Mesenteric fat pad (tissue), 1 donor: ENCODE measurements at places on chromosomes 2 and 18.

DNA sequence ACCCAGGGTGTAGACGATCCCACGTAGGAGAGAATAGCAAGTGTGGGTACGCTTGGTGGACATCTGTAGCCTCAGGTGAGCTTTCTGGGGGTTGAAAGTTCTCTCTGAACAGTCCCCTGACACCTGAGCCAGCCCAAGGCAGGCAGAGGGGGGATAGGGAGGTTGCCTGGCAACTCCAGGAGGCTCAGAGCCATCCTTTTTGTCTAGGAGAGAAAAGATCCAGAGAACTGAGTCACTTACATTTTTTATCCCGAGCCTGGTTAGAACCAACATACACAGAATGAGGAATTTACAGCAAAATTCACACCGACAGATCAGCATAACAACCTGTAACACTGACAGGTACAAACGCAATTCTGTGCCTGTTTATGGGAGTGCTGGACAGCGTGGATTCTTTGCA, 113.2 kb downstream of the SH3BP4 start:
- DNase-seq = peak; percentile 30

DNA sequence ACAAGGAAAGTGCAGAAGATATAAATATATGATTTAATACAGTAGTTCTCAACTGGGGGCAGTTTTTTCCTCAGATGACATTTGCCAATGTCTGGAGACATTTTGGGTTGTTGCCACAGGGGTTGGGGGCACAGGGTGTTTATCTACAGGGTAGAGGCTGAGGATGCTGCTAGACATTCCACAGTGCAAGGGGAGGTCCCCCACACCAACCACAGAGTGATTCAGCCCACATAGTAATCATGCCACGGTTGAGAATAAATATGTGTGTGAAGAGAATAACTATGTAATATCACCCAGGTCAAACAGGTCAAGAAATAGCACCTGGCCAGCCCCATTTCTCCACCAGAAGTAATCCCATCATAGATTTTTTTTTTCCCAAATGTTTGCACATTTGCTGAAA, 17.9 kb downstream of the DYSF start:
- DNase-seq = no peak

- no peak for DNase-seq
These were observed 9.1 kb downstream of the MAT2A start for GRCh38 chr2:85547859-85548607.

- DNase-seq = no peak
These were observed 88.4 kb upstream of the NRP2 start for GRCh38 chr2:205593891-205594290.

DNA sequence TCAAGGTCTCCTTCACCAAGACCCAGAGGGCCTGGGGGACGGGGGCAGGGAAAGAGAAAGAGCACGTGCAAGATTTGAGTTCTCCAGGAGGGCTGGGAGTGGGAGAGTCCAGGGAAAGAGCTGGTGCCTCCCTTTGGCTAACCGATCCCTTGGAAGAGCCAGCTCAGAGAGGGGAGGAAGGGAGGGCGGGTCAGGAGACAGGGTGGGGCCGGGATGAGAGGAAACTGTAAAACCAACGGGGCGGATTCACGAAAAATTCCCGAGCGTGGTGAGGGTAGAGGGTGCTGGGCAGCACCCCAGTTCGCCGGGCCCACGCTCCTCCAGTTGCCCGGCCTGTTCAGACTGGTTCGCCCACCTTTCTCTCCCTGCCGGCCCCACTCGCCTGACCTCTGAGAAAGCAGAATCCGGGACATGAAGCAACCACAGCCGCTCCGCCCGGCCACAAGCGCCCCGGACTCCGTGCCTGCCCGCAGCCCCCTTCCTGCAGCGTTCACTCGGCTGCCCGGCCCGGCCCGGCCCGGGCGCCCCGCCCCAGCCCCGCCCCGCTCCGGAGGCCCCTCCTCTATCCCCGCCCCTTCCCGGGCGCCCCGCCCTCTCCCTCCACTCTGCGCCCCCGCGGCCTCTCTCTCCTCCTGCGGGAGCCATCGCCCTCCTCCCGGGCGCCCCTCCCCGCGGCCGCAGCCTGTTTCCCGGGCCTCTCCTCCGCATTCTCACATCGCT, 230.9 kb upstream of the SMAD2 start:
- peak; percentile 96 for DNase-seq

GRCh38 chr2:100513650-100514049, 43.4 kb downstream of the NMS start:
- DNase-seq = no peak

DNA sequence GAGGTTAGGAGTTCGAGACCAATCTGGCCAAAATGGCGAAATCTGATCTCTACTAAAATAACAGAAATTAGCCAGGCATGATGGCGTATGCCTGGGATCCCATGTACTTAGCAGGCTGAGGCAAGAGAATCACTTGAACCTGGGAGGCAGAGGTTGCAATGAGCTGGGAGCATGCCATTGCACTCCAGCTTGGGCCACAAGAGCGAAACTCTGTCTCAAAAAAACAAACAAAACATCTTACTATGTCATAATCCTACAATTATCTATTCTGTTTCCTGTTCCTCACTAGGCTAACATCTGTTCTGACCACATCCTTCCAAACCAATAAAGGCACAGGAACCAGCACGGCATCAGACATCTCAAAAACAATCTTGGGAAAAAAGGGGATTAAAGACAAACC, 361.8 kb upstream of the UBE2E3 start:
- DNase-seq = no peak

DNA sequence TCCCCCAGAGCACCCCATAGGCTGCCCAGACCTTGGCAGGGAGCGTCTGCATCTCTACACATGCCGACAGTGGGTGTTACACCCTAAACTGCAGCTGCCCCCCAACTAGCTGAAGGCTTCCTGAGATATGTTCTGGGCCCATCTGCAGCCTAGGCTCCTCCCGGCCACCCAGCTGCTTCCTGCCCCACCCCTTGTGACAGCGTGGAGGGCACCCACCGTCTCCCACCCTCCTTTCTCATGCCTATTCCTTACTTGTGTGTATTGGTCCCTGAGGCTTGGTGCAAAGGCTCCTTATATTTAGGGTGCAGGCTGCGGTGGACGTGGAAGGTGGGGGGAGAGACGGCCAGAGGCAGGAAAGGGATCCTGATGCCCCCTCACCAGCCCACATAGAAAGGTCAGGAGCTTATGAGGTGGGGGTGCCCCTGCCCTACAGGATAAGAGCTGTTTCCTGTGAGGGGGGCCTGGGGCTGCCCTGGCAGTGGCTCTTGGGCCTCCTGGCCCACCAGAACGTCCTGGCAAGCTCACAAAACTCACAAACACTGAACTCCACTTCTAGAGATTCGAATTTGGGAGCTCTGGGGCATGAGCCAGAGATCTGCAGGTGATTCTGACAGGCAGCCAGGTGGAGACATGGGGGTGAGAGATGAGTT, 7.3 kb upstream of the PROM2 start:
- no peak for DNase-seq

GRCh38 chr2:8487461-8487932, 194.4 kb upstream of the ID2 start:
- DNase-seq = peak; percentile 67

DNA sequence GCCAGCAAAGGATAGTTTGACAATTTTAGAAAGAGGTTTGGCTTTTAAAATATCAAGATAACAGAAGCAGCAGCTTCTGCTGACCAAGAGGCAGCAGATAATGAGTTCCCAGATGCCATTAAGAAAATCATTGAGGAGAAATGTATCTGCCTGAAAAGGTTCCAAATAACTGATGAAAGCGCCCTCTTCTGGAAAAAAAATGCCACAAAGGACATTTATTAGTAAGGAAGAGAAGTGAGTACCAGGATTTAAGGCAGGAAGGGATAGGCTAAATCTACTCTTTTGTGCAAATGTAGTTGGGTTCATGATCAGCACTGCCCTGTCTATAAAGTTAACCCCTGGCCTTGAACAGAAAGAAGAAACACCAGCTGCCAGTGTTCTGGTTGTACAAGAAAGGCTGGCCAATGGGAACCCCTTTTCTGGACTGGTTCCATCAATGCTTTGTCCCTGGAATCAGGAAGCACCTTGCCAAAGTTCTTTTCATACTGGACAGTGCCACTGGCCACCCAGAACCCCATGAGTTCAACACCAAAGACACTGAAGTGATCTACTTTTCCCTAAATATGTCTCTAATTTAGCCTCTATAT, 40.6 kb downstream of the DHX57 start:
- no peak for DNase-seq

- no peak for DNase-seq
These were observed 205.6 kb downstream of the RTP5 start for GRCh38 chr2:242075168-242075567.

- DNase-seq = no peak
These were observed 221.9 kb upstream of the COL3A1 start for GRCh38 chr2:188752311-188752710.

GRCh38 chr2:1598041-1598710, 146.1 kb downstream of the PXDN start:
- DNase-seq = peak; percentile 65

DNA sequence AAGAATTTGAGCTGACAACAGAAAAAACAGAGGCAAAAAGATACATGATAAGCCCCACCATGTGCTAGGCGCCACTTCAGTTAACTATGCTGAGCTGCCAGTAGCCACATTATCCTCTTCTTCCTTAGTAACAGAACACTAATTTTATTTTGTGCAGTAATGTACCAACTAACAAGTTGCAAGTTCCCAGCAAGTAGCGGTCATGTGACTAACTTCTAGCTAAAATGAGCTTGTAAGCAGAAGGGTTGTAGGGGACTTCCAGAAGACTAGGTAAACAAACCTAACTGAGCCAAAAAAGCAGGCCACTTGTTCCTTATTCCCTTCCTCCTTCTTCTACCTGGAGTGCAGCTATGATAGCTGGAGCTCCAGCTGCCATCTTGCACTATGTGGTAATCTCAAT, 75.5 kb downstream of the DTNB start:
- DNase-seq = no peak

DNA sequence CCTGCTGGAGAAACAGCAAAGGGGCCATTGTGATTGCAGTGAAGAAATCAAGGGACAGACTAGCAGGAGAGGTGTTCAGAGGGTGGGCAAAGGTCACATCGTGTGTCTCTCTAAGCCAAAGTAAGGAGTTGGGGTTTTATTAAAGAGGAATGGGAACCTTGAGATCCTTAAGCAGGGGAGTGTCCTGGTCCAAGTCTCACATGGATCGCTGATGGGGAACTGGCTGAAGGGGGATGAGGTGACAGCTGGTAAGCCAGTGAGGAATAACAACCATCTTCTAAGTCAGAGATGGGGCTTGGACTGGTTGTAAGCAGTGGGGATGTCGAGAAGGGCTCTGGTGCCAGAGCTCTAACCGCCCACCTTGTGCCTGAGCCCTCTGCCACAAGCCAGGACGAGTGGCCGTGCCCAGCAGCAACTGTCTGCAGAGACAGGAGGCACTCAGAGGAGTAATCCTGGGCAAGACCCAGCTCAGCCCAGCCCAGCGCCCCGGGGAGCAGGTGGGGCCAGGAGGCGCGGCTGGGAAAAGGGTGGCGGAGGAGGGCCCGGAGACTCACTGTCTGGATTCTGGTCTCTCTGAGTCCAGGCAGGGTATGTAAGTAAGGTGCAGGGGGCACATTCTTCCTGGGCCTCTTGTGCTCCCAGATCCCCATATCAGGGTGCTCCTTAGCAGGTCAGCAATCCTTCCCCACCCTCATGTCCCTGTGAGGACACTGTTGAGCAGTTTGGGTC, 13.7 kb downstream of the WNT10A start:
- DNase-seq = no peak

DNA sequence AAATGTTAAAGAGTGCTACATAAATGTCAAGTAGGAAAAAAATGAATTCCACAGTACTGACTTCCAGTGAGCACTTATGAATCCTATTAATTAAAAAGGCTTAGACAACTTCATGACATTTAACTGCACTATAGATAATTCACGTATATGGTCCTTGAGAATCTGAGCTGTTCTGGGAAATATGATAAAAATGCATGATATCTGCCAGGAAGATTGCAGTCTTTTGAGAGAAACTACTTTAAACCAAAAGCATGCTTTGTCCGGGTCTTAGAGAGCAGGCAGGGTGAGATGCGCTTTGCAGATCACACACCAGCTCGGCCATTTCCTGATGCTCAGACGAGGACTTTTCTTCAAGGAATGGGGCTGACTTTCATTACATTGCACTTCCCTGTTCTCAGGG, 42.6 kb downstream of the CMPK2 start:
- no peak for DNase-seq

DNA sequence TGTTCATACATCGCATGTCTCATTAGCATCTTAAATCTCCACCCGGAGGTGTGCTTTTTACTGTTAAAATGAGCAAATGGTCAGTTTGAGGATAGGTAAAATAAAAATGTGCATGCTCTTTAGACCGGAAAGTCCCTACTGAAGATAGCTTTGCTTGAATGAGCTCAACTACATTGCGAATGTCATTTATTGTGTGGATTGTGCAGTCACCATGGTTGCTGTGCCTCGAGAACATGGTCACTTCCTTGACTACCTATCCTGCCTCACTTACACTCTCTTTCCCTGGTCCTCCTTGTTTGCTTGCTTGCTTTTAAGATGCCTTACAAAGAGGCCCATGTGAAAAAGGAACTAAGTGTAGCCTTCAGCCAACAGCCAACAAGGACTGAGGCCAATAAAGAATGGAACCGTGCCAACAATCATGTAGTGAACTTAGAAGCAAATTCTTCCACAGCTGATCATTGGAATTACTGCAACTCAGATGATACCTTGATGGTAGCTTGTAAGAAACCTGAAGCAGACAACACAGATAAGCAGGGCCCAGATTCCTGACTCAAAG, 72.2 kb upstream of the BARD1 start:
- no peak for DNase-seq

DNA sequence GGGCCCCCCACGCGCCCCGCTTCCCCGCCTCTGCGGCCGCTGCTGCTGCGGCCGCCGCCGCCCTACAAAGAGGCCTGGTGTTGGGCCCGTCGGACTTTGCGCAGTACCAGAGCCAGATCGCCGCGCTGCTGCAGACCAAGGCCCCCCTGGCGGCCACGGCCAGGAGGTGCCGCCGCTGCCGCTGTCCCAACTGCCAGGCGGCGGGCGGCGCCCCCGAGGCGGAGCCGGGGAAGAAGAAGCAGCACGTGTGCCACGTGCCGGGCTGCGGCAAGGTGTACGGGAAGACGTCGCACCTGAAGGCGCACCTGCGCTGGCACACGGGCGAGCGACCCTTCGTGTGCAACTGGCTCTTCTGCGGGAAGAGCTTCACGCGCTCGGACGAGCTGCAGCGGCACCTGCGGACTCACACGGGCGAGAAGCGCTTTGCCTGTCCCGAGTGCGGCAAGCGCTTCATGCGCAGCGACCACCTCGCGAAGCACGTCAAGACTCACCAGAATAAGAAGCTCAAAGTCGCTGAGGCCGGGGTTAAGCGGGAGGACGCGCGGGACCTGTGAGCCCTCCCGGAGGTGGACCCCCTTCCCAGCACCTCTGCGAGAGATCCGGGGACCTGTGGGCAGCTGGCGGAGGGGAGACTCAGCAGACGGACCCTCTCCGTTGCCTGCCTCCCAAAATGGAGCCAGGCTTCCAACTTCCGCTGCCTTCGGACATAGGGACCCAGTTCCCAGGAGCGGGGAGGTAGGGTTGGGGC, 1.9 kb downstream of the SP5 start:
- no peak for DNase-seq

DNA sequence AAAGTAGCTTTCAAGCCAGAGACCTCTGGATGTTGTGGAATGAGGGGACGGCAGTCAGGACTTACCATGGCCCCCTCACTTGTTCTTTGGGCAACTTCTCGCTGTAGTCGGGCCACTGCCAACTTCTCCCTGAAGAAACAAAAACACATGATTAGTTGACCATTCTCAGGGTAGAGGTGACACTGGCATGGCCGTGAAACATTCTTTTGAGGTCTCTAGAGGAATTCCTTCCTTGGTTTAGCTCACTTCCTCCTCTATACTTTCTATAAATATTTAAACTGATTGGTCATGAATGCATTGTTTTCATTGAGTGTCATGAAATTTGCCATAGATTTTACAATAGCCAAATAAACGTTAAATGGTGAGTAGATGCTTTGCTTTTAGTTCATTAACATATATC, 354.6 kb downstream of the NCKAP5 start:
- no peak for DNase-seq

GRCh38 chr2:121008975-121009374, 273.3 kb downstream of the GLI2 start:
- no peak for DNase-seq
